M059J (cell line): ENCODE measurements at places on chromosomes 6 and 20. TPM values are rescaled to one million over a fixed set of nuclear protein-coding genes. Genes with fewer than 3 reads are reported as not detected.

The DEFB124 gene
- total RNA-seq, result not detected in 2 replicates

The LY6G6C gene
- total RNA-seq, result not detected in 2 replicates

The TAF11 gene
- total RNA-seq, result 55.9 and 78.5 TPM in 2 replicates

The EYA2 gene
- 0.02 and 0.15 TPM in 2 replicates for total RNA-seq

The TMEM244 gene
- not detected in 2 replicates for total RNA-seq

The TLDC2 gene
- total RNA-seq, result not detected in 2 replicates

The TULP1 gene
- not detected in 2 replicates for total RNA-seq
